ENCODE measurements at places on chromosomes 12 and 14.

GRCh38 chr14:76953311-76953945, 75.1 kb downstream of the IRF2BPL start:
- peak; percentile 69 for DNase-seq

DNA sequence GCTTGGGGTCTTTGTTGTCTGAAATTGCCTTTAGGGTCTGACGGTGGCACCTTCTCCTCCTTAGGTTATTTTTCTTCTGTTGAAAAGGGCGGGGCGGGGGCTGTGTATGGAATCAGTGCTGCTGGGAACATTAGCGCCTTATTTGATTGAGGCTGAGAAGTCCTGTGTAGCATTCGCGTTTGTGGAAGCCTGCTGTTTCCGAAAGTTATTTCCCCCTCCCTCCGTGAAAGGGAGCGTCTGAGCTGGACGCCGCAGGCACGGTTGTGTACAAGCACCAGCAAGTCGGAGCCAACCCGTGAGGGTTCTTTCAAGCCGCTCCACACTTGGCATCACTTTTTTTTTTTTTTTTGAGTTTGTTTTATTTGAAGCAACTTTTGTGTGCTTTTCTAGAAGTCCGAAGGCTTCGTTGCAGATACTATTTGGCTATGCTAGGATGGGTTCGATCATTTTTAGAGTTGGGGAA, 1.1 kb downstream of the SYNE2 start:
- peak; percentile 52 for DNase-seq

DNA sequence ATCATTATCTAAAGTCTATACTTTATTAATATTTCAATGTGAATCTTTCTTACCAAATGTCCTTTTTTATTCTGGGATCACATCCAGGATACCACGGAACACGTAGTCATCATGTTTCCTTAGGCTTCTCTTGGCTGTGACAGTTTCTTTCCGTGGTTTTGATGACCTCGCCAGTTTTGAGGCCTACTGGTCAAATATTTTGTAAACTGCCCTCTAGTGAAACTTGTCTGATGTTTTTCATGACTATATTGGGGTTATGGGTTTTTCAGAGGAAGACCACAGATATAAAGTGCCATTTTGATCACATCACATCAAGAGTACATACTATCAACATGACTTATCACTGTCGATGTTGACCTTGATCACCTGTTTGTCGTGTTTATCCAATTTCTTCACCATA, 14.1 kb upstream of the SERPINA6 start:
- DNase-seq = no peak

- DNase-seq = no peak
These were observed 73.4 kb upstream of the EEA1 start for GRCh38 chr12:93002293-93003054.

DNA sequence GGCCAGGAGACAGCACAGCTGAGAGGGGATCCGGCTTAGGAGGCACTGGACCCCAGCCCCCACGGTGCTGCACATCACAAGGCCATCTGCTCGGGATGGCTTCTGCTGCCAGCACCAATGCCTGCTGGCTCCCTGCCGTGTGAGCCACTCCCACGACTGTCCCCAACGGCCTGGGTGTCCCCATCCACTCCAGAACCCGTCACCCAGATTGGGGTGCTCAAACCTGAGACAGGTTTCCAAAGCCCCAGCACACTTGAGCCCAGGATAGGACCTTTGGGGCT, 102.4 kb downstream of the RFLNA start:
- DNase-seq = no peak

DNA sequence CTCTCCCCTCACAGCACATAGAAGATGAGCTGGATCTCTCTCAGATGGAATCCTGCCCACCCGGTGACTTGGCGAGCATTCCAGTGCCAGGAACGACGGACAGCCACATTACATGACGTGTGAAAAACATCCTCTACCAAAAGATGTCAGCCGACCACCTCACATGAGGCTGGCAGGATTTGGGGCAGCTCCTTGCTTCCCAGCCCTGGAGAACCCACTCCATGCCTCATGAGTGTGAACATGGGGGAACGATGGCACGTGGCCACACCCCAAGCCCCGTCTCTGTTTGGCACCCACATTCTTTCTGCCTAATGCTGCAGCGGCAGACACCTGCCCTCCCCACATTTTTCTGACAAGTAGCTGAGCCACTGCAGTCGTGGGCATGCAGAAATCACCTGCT, 202.5 kb downstream of the CALM1 start:
- no peak for DNase-seq

- DNase-seq = no peak
These were observed 55.3 kb downstream of the STAB2 start for GRCh38 chr12:103642240-103642864.

DNA sequence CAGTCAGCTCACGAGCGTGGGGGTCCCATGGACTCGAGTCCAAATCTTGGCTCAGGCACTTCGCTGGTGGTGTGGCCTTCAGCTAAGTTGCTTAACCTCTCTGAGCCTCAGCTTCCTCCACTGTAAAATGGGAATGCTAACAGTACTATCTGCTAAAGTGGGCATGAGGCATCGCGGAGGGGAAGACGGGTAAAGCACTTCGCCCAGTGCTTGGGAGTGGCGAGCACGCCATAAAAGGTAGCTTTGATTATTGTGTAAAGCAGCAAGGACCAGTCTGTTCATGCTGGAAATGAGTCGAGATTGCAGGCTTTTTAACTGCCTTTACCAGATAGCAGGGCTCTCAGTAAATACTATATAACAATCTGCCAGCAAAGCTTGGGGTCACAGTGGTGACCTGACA, 24.5 kb downstream of the HRK start:
- DNase-seq = no peak

DNA sequence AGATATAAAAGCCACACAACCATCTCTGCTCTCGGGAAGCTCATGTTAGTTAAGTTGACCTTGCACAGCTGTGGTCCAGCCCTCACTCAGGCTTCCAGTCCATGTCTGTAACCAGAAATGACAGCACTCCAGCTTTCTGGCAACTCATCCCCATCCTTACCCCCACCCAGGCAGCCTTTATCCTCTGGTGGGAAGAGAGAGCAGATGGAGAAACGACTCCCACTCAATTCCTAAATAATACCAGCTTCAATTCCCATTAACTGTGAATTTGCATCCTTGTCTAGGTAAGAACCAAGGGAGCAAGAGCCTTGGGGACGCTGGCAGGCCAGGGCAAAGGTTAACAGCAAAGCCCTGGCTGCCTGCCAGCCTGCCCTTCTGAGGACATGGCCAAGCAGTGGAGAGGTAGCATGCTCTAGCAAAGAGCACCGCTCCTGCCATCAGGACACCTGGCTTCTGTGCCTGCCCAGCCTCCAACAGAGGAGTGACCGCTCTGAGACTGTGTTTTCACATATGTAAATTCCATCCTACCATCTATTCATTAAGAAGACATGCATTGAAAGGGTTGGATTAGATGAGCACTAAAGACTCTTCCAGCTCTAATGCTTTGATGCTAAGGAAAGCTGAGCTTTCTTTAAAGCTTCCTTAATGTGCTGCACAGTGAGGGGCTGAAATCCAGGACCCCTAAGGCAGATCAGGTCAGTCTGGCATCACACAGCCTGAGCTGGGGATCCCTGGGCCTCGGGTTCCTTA, 236.1 kb downstream of the GRIN2B start:
- no peak for DNase-seq

DNA sequence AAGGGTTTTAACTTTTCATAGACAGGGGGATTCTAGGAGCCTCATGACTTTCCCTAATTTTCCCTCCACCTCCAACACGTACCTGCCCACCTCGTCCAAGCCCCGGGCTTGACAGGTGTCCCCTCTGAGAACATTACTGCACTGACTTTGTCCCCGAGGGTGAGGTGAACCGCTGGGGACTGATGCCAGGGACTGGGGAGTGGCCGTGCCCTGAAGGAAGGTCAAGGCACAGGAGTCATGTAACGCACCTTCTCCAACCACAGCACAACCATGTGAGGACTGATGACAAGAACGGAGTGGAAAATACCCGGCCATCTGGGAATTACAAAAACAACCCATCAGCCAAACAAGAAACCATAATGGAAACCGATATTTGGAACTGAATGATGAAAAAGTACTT, 214.7 kb upstream of the C14orf180 start:
- no peak for DNase-seq

GRCh38 chr12:51108136-51108535, 24.7 kb upstream of the CSRNP2 start:
- DNase-seq = no peak

DNA sequence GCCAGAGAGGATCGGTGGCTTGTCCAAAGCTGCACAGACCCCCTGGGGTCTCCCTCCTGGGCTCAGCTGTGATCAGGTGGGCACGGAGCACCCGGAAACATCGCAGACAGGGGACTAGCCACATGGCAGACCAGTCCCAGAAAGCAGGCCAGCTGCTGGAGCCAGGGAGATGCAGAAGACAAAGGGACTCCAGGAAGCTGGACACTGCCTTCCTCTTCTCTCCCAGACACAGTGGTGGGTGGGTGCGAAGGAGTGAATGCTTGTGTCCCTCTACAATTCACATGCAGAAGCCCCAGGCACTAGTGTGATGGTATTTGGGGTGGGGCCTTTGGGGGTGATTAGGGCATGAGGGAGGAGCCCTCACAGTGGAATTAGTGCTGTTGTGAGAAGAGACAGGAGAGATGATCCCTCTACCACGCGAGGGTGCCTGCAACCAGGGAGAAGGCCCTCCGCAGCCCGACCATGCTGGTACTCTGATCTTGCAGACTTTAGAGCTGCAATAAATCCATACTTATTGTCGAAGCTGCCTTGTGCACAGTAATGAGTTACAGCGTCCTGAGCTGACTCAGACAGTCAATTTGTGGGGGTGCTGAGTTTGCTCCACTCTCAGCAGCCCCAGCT, 95.2 kb downstream of the CALM1 start:
- DNase-seq = peak; percentile 7

DNA sequence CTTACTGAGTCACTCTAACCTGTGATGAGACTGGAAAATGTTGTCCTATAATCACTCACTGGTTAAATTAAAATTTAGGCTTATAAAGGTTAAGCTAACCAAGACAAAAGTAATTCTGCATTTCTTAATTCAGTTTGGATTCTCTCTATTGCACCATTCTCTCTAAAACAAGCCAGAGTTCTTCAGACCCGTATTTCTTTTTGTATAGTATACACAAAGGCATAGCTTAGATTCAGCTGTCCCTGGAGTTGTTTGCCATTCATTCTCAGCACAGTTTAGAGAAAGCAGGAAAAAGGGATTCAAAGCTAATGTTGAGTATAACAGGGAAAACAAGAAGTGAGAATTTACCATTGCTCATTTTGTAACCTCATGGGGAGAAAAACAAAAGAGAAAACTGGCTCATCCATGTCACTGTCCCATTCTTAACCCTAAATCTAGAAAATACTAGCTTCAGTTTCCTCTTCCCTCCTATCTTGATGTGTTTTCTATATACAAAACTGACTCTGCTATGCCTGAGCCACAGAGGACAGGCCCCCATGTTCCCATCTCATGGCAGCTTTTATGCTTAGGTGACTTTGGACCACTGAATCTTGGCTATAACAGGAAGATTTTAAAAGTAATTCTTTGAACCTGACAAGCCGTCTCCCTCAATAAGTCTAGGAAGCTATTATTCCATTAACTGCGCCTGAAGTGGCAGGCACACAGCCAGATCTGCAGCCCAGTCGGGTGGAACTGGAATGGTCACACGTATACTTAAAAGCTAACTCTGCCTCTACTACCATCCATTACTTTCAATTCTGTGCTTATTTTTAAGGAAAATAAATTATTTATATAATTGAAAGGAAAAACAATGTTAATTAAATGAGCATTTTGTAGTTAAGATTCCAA, 7.0 kb downstream of the AREL1 start:
- no peak for DNase-seq

DNA sequence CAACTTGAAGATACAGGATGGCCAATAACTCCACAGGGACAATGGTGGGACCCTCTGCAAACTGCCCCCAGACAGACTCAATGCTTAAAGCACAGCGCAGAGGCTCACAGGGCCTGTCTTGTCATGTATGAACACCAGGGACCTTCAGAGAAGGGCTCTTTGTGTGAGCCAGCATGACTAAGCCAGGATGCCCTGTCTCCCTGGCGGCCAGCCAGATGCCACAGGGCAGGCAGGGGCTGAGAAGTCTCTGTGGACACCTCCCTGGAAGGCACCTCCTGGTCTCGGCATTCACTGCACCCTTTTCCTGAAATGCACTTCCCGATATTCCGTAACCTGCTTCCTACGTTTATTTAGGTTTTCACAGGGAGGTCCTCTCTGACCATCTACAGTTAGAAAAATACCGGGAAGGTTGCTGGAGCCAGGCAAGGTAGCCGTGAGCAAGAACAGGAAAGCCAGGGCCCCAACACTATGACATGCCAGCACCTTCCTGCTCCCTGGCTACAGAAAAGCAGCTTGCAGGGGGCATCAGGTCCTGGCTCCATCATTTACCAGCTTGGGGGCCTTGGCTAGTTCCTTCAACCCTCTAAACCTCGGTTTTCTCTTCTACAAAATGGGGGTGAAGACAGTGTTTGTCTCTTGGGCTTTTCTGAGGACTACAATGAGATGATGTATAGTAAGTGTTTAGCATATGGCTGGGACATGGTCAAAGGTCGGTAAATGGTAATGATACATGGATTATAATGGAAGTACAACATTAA, 65.0 kb downstream of the PITPNM2 start:
- DNase-seq = no peak

GRCh38 chr12:62581288-62582064, 114.8 kb downstream of the MON2 start:
- DNase-seq = peak; percentile 50

GRCh38 chr14:20757965-20758364, 10.2 kb upstream of the EDDM3B start:
- peak; percentile 28 for DNase-seq

Data from GM13976 (cell line).